Breast epithelium (tissue), 4 donors: ENCODE measurements at places on chromosomes 12 and 14. TPM values are rescaled to one million over a fixed set of nuclear protein-coding genes. Genes with fewer than 3 reads are reported as not detected.
A peak's percentile ranks its signal among the peaks of the same experiment; 100 is the strongest.

- no peak for DNase-seq
Measured at GRCh38 chr12:56991319-56992246, 14.8 kb downstream of the ZBTB39 start.

Gene MYF6
- total RNA-seq: not detected

DNA sequence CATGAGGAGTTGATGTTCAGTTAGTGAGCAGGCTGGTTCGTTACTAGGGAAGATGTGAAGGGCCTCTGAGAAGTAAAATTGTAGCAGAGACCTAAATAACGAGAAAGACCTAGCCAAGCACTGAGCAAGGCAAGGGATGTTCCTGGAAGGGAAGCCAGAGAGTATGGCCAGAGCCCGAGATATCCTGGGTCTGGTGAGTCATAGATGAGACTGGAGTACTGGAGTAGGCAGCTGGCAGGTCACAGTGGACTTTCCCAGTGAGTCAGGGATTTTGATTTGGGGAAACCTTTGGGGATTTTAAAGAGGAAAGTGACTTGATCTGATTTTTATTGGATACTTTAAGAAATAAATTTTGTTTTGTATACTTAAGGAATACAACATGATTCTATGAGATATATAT is 369.0 kb downstream of the DIO2 start:
- DNase-seq: no peak

DNA sequence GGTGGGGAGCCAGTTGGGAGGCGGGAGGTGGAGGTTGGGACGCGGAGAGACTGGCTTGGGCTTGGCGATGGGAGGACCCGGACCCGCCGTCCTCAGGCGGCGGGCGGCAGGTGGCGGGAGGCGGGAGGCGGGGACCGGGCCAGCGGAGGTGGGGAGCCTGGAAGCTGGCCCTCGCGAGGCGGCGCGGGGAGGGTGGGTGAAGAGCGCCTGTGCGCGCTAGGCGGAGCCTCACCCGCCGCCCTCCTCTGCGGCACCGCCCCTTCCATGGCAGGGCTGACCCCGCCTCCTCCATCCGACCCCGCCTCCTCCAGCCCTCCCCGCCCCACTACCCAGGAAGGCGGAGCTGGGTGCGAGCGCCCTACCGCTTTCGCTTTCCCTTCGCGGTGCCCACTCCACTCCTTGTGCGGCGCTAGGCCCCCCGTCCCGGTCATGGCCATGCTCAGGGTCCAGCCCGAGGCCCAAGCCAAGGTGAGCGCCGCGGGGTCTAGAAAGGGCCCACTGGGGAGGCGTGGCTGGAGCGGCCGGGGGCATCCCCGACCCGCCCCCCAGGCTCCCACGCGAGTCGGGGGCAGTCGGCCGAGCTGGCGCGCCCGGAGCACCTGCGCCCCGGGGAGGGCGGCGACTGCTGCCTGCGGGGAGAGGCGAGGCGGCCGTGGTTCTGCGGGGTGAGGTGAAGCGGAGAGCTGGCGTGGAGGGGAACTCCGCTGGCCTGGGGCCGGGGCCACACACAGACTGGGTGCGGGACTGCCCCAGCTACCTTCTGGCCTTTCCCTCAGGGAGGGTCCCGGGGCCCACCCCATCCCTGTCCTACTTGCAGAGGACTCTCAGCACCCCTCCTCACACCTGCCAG is at the start of gene PSME1:
Gene PSME1 (plus strand): TSS at position 361 of the 850 bp plus-strand sequence. CDS start 69 bp downstream, at position 430.
- DNase-seq: peak; percentile 95

Gene SOX5
- 42.1 TPM for total RNA-seq

DNA sequence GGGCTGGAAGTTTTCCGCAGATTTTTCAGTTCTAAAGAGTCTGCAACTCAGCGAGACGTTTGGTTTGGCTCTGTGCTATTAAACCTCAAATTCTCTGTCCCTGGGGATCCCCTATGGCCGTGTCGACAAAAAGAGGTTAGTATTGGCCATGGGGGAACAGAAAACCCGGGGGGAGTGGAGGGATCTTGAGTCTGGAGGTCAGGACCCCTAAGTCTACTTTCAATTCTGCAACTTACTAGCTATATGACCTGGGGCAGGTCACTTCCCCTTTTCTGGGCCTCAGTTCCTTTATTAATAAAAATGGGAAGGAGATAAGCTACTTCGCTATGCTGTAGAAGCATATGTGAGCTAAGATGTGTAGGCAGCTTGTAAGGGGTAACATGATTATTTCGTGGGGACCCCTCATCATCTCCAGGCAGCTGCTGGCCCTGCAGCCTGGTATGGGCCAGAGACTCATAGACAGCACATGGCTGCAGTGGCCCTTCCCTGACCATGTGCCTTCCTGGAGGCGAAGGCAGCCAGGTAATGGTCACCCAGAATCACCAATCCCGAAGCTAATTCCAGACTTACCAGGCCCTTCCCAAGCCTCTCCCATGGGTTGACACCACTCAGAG is 8.6 kb downstream of the ASB2 start:
- no peak for DNase-seq

GRCh38 chr14:102238131-102238530 is 66.8 kb downstream of the MOK start:
- no peak for DNase-seq

GRCh38 chr12:51403681-51404136 is 12.5 kb upstream of the GALNT6 start:
- no peak for DNase-seq

Gene LRP10
- total RNA-seq: 97.5 TPM

Gene FOXA1
- 74.4 TPM for total RNA-seq
